ENCODE measurements at places on chromosomes 1 and 21. TPM values are rescaled to one million over a fixed set of nuclear protein-coding genes. Genes with fewer than 3 reads are reported as not detected.

The SEMA4A gene
- total RNA-seq: 12.1 TPM

The LGR6 gene
- not detected for total RNA-seq

The ELAPOR1 gene
- total RNA-seq: 32.0 TPM

The AMY1A gene
- total RNA-seq: not detected

The DNALI1 gene
- total RNA-seq: not detected

The FCRL3 gene
- 0.05 TPM for total RNA-seq

The WDR47 gene
- 11.8 TPM for total RNA-seq

The SLC5A9 gene
- total RNA-seq: not detected

The OLIG2 gene
- not detected for total RNA-seq

The AHDC1 gene
- total RNA-seq: 34.7 TPM

DNA sequence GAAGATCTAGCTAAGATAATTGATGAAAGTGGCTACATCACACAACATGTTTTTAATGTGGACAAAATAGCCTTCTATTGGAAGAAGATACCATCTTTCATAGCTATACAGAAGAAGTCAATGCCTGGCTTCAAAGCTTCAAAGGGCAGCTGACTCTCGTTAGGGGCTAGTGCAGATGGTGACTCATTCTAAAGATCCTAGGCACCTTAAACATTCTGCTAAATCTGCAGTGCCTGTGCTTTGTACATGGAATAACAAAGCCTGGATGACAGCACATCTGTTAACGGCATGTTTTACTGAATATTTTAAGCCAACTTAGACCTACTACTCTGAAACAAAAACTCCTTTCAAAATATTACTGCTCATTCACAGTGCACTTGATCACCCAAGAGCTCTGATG lies 65.6 kb upstream of the USP24 start:
- no peak for DNase-seq

DNA sequence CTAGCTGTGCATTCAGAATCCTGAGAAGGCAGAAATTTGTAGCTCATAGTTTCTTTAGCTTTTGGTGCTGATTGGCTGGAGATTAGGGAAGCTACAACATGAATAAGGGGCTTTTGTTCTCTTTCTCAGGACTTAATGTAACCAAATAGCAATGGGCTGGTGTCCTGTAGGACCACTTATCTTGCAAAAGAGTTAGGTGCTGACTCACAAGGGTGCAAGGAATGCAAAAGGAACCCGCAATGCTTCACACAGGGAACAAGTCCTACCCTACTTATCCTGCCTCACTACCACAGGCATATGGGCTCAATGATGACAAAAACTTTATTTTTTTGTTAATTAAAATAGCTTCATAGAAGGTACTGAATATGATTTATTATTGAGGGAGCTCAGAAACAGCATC lies 541.5 kb downstream of the AMY1C start:
- DNase-seq: no peak

- no peak for DNase-seq
Measured at GRCh38 chr1:13964768-13965167, 264.8 kb downstream of the PRDM2 start.

GRCh38 chr1:3066250-3066711 lies 2.7 kb upstream of the PRDM16 start:
- DNase-seq: no peak

- DNase-seq: peak; percentile 69
Measured at GRCh38 chr1:55127827-55128343, 87.3 kb downstream of the USP24 start.

GRCh38 chr1:159197561-159198557 lies 6.8 kb upstream of the ACKR1 start:
- peak; percentile 82 for DNase-seq

- DNase-seq: no peak
Measured at GRCh38 chr1:114618606-114619005, 37.2 kb upstream of the BCAS2 start.

- no peak for DNase-seq
Measured at GRCh38 chr1:16208270-16208987, 4.0 kb downstream of the ARHGEF19 start.

DNA sequence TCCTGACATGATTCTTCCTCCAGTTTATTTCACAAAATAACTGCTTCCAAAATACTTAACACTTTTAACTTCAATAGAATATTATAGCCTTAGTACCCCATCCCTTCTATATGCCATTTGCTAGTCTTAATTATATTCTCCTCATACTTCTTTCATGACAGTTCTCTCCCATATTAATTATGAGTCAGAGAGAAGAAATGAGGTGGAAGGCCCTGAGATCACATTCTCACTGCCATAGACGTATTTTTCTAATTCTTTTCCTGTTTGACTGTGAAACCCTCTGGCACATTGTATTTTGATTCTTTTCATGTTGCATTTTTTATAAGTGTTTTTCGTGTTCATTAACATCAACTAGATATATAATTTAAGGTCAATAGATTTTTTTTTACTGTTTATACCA lies 88.4 kb downstream of the GTF2B start:
- DNase-seq: no peak

GRCh38 chr1:113255720-113256347 lies 134.5 kb upstream of the MAGI3 start:
- no peak for DNase-seq

DNA sequence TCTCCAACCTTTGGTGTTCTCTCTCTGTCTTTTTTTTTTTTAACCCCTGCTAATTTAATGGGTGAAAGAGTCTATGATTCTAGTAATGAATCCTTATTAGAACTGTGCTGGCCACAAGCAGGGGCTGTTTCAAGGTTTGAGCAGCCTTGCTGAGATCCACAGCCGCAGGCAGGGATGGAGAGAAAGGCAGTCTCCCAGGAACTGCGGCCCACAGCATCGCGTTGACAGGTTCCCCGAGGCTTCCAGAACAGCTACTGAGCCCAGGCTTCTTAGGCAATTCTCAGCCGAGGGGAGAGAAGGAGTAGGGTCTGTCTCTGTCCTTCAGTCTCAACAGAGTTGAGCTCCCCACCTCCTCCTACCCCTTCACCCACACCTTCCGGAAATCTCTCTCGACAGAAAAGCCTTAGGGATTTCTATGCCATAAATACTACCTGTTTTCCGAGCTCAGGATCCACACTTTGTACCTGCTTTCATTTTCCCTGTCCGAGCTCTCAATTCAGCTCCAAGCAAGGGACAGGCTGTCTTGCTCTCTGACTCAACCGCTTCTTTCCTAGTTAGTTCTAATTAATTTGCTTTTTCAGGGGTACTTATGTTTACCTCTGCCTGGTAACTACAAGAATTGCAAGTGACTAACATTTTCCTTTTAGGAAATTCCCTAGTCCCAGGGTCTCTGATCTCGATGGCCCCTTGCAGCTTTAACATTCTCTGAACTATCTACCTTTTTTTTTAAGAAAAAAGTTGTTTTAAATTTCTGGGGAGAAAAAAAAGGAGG lies 6.7 kb upstream of the CASZ1 start:
- DNase-seq: no peak

DNA sequence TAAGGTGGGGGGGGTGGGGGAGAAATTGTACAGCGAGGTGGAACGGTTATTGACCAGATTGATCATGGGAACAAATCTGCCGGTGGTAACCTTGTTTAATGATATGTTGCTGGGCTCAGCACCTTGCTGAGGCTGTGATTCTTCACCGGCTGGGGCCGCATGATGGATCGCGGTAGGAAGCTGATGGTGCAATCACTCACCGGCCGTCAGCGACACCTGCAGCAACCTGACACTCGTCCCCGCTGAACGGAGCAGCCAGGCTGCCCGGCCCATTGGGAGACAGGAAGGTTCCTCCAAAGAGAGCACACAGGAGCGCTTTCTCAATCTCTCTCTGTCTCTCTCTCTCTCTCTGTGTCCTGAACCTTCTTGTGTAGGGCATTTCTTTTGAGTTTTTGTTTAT lies 128.5 kb upstream of the RRP15 start:
- no peak for DNase-seq

DNA sequence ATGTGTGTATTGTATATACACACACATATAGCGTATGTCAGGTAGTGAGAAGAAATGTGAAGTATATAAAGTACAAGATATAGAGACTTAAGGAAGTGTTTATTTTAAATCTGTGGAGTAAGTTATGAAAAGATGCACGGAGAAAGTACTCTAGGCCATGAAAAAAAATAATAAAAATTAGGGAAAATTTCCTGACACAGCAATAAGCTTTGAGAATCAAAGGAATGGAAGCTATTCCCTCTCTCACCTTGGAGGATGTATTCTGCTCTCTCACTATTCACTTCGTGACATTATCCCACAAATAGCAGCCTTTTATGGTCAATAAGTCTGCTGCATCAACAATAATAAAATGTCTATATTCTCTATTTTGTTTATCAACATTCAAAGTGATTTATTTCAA lies 700.4 kb upstream of the RGS18 start:
- no peak for DNase-seq

GRCh38 chr1:64597113-64597512 lies 127.2 kb downstream of the CACHD1 start:
- no peak for DNase-seq

DNA sequence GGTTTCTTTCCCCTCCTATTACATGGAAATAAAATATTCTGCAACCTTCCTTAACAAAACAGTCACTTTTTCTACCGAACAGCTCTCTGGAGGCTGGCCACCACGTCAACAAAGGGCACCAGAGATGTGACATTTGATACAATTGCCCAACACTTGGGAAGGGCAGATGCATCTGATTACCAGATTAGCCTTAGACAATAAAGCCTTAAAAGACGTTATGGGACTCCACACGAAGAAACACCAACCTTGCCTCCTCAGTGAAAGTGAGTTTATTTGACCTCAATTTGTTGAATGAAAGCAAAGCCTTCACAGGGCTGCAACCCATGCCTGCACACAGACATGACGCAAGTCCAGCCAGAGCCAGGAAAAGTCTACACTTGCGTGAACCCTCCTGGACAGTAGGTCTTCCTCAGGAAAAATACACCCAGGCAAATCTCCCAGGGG lies 136.1 kb downstream of the TGFBR3 start:
- DNase-seq: no peak

DNA sequence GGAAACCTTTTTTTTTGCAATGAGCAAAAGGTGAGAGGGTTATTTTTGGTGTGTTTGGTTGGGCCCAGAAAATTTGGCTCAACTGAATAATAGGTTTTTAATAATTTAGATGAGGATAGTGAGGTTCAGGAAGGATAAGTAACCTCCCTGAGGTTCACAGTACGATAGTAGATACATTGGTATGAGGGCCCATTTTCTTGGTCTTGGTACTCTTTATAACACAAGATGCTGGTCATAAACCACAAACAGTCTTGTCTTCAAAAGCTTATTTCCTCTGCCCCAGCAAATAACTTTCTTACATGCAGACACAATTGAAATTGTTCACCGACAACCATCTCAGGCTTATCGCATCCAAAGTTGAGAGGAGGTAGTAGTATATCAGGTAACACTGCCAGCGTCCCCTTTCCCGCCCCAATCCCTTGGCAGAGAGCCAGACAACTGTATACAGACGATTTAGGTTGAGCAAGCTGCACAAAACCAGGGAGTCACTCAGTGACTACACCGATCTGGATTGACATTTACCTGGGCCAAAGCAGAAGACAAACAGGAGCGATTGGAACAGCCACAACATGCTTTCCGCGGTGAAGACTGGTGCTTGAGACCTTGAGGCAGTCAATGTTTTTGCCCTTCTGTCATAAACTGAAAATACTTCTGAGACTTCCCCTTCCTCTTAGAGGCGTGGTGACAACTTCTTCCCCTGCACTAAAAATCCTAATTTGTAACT lies at the start of gene SLAMF6:
Gene SLAMF6 (minus strand): TSS at position 634 of the 724 bp plus-strand sequence. CDS start 63 bp downstream, at position 571.
- peak; percentile 84 for DNase-seq

DNA sequence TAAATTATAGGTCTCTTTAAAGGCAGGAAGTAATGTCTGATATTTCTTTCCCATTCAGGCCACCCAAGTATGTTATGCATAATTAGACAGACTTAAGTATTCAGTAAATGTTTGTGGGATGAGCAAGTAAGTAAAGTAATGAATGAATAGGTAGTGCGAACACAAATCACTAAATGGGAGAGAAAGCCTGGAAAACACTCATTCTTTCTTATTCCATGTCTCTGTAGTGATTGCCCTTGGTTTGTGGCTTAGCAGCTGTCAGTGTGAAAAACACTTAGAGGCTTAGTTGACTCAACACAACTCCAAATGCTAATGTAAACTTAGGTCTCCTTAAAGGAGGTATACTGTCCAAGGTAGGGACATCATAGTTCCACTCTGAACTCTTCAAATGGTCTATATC lies 182.5 kb downstream of the ZC3H11B start:
- DNase-seq: no peak

DNA sequence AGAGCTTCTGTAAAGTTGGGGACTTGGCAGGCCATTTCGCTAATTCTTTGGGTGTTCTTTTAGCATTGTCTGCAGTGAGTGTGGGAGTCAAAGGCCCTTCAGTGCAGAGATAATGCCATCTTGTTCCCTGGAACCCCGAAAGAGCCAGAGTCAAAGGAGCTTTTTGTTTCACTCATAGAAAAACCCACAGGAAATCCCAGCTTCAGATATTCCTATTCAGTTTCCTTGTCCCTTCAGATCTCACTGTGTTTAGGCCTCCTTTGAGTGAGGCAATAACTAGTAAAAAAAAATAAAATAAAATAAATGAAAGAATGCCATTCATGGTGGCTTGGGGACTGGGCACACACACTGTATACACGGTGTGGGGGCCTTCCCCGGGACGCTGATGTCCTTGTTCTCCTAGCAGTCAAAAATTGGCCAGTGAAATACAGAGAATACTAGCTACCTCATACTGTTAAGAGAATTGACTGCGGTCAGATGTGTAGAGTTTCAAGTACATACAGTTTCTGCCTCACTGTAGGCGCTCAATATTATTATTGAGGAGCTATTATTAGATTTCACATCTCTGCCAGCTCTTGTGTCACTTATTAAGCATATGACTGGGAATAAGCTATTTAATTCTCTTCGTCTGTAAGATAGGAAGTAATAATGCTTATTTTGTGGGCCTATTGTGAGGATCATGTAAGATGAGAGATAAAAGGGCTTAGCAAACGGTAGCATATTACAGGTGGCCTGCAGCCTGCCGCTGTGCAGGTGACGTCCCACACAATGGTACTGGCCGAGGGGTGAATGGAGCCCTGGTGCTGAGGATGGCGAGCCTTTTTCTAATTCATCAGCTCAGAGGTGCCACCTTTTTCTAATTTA lies 16.7 kb downstream of the DISC1 start:
- DNase-seq: no peak

DNA sequence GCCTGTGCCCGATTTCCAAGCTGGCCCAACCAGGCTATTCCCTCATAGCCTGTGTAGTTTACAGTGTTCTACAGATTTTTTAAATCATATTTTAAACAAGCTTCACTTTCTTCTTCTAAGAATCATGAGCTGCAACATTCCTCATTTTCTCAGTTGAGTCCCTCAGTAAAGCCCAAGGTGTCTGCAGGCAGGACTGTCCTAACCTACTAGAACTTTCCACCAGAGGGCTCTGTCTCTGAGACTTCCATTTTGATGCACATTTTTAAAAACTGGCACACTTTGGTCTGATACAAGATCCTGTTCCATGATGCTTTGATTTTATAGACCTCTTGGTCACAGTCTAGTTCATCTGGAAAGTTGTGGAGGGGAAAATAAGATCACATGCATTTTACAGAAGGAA lies 21.6 kb upstream of the SLAMF6 start:
- peak; percentile 79 for DNase-seq

DNA sequence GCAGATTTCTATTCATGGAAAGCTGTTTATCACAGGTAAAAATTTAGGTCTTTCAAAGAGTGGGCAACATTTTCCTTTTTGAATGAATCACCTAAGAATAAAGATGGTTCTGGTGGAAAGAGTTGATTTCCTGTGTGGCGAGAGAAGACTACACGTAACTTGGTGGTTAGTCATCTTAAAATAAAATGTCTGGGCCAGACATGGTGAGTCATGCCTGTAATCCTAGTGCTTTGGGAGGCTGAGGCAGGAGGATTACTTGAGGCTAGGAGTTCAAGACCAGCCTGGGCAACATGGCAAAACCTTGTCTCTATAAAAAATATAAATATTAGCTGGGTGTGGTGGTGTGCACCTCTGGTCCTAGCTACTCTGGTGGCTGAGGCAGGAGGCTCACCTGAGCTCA lies 65.7 kb downstream of the DISP1 start:
- no peak for DNase-seq

Measured in activated CD4-positive, alpha-beta T cell treated with anti-CD3 and anti-CD28 coated beads, Interleukin-2, amount 10 ng/mL, durations not matched to agents 24 days and 14 days (primary cell).